GM06990 (cell line): ENCODE measurements at places on chromosomes 3 and 15.

GRCh38 chr3:84082726-84083125 is 876.1 kb upstream of the CADM2 start:
- DNase-seq = no peak

- DNase-seq = no peak
These were observed 309.9 kb upstream of the RASGRP1 start for GRCh38 chr15:38874464-38874863.

DNA sequence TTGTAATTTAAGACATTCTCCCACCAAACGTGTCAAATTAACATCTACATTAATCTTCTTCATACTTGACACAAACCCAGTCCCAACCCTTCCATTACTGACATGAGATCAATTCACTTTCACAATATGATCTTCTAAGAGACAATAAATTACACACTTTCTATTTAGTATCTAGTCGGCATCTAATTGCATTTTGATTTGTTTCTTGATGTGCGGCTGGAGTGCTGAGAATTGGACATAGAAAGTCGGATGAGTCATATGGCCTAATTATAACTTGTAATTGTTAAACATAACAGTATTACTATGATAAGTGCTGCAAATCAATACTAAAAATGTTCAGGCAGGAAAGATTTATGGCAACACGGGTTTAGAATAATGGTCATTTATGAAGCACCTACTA is 78.4 kb upstream of the RORA start:
- no peak for DNase-seq

- no peak for DNase-seq
These were observed 363 bp downstream of the GTF2E1 start for GRCh38 chr3:120742849-120743365.

DNA sequence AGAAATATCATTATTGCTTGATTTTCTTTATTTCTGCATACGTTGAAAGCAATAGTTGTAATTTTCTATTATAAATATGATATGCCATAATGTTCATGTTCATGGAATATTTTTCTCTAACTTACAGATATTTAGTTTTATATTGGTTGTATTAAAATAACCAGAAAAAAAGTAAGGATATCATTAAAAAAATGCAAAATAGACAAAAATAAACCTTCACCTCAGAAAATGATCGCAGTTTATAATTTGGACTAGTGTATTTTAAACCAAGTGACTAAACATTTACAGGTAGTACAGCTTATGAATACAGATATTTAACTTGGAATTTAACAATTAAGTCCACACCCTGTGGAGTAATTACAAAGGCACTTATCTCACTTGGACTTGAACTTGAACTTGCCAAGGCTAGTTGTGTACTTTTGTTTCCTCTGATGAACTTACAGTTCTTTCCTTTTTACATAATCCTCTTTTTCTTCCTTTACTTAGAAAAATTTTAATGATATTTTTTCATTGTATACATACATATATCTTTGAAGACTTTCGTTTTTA is 156.7 kb downstream of the CHL1 start:
- no peak for DNase-seq

GRCh38 chr15:40266828-40267304 is 16.0 kb downstream of the ANKRD63 start:
- no peak for DNase-seq

GRCh38 chr3:182608832-182609231 is 184.5 kb upstream of the ATP11B start:
- no peak for DNase-seq

- DNase-seq = no peak
These were observed 20.9 kb upstream of the LDHAL6B start for GRCh38 chr15:59185725-59186124.

DNA sequence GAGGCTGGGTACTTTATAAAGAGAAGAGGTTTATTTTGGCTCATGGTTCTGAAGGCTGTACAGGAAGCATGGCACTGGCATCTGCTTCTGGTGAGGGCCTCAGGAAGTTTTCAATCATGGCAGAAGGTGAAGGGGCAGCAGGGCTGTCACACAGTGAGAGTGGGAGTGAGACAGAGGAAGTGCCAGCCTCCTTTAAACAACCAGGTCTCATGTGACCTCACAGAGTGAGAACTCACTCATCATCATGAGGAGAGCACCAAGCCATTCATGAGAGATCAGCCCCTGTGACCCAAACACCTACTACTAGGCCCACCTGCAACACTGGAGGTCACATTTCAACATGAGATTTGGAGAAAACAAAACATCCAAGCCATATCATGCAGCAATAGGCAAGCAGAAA is 9.3 kb upstream of the RFTN1 start:
- no peak for DNase-seq
